Stimulated activated CD4-positive, alpha-beta T cell treated with anti-CD3 and anti-CD28 coated beads, Interleukin-2, amount 100 ng/mL, for 4 hours (primary cell): ENCODE measurements at places on chromosomes 6 and 20.

GRCh38 chr6:51778666-51779065 is 308.7 kb downstream of the PKHD1 start:
- no peak for DNase-seq

GRCh38 chr6:119832411-119832810 is 482.9 kb upstream of the MAN1A1 start:
- no peak for DNase-seq

- no peak for DNase-seq
These were observed 218.9 kb upstream of the PLCB4 start for GRCh38 chr20:8849990-8850389.

DNA sequence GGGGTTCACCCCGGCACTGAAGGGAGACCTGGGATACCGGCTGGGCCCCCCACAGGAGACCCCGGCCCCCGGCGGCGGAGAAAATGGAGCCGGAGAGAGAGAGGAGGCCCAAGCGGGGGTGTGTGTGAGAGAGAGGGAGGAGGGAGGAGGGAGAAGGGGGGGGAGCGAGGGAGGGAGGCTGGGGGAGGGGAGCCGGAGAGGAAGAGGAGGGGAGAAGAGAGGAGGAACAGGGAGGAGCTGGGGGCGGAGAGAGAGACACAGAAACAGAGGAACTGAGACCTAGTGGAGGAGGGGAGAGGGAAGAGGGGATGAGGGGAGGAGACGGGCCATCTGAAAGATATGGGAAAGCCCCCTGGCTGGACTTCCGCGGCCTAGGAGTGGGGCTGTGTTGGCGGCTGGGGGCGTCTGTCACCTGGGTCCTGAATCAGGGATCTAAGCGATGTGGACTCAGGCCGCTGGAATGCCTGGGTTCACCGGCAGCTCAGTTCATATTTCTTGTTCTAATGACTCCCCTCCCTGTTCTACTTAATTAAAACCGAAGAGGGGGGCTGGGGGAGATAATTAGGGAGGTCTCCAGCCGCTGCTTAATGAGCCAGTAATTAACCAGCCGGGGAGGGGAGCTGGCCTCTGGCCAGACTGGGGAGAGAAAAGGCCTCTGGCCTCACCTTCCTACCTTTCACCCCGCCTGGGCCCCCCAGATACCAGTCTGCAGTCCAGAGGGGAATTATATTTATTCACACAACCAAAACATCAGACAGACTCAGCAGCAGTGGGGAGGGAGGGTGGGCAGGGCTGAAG is at the start of gene PBX2:
TSS of gene PBX2 (minus strand) at position 149 of the 798 bp plus-strand sequence. CDS start 287 bp downstream, outside the sequence.
- peak; percentile 84 for DNase-seq

GRCh38 chr20:43994486-43995100 is 79.9 kb downstream of the TOX2 start:
- no peak for DNase-seq

- DNase-seq = no peak
These were observed 121.9 kb downstream of the INSM1 start for GRCh38 chr20:20489648-20490341.

DNA sequence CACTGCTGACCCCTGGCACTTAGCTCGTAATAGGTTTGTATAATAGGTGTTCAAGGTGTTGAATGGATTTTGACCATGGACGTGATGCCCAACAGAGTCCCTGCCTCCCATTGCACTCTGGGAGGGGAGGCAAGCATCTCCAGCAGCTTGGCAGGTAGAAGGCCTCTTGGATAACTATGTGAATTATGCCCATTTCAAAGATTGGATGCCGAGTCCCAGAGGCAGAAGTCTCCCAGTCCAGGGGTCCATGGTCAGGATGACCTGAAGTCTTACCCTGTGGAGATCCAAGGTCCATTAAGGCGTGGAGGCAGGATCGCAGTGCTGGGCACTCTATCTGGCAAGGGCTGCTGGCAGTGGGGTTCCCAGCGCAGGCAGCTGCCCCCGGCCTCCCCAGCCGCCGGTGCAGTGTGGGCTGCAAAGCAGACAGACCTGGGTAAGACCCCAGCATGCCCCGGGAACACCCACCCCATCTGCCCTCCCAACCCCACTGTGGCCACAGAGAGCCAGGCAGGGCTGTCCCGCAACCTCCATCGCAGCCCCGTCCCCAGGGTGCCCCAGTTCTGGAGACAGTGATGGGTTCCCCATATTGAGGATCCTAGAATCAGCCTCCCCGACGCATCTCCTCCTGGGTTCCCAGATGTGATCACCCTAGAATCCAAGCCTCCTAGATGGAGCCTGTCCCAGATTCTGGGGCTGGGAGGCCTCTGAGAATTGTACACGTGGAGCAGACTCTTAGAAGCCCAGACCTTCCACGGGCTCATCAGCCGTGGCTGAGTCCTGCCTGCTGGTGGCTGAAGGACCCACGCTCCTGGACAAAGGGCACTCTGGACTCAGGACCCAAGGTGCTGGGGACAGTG is 44.6 kb downstream of the APCDD1L start:
- DNase-seq = no peak

DNA sequence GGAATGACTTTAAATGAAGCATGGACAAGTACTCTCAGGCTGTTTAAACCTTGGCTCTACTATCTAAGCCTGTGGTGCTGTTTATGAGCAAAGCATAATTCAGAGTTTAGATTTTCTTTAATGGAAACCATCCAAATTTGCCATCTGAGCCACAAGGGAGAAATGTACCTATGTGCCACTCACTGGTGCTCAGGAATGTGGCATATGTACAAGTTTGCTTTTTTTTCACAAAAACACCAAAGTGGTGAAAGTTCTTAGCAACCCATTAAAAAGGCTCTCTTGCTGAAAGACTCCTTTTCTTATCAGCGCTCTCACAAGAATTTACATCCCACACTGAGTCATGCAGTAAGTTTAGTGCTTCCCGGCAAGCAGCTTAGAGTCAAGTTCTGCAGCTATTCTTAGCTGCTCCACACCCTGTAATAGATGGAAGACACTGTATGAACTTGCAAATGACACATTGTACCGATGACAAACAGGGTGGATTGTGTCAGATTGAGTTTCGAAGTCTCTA is 57.3 kb upstream of the MLIP start:
- DNase-seq = no peak

GRCh38 chr6:109791301-109791700 is 100.2 kb downstream of the FIG4 start:
- no peak for DNase-seq

DNA sequence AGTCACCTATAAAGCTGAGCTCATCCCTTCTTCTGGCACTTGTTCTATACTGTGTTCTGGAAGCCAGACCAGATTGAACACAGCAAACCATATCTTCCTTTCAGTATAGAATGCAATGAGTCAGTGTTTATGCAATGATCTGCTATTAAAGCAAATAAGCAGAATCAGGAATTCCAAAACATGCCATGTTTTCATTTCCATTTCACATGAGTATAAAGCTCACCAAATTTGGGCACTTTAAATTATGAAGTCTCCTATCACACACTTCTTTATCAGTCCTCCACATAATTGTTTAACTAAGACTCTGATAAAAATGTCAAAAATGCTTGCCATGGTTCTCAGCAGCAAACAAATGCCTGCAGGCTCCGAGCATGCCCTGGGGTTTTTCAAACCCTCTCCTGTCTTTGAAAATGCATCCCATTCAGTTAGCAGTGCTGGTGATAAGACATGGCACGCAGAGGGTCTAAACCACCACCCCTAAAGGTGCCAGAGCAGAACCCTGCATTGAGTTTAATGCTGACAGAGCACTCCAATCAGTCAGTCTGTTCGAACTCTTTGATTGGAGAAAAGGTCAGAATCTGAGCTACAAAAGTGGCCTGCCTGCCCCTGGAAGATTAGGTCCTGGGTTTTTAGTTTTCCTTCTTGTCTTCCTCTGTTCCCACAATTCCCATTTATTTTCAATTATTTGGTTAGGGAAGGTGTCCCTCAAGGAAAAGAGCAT is 234.1 kb downstream of the GMPR start:
- DNase-seq = no peak

- DNase-seq = no peak
These were observed 52.7 kb upstream of the STX16 start for GRCh38 chr20:58598211-58599015.

DNA sequence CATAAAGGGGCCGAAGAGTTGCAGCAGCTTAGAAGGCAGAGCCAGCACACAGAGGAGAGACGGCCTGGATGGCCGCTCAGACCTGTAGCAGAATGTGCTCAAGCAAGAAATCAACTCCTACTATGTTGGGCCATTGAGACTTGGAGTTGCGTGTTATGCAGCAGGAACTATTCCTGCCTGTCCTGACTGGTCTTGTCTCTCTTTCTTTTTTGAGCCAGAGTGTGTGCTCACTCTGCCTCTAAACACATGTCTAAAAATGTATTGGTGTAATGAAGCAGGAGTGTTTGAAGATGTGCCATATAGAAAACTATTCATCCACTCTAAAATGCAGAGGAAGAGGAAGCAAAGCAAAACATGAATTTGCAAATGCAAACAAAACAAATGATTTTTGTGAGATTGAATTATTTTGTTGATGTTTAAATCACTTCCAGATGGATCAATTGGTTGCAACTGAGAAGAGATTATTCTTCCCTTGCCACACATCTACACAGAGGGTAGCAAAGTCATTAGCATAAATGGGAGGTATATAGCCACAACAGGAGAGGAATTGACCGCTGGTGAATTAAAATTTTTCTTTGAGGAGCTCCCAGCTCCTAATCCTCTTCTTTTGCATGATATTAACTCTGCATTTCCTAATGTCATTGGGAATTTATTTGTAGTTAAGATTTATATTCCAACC is 20.4 kb upstream of the SYNJ2 start:
- no peak for DNase-seq

DNA sequence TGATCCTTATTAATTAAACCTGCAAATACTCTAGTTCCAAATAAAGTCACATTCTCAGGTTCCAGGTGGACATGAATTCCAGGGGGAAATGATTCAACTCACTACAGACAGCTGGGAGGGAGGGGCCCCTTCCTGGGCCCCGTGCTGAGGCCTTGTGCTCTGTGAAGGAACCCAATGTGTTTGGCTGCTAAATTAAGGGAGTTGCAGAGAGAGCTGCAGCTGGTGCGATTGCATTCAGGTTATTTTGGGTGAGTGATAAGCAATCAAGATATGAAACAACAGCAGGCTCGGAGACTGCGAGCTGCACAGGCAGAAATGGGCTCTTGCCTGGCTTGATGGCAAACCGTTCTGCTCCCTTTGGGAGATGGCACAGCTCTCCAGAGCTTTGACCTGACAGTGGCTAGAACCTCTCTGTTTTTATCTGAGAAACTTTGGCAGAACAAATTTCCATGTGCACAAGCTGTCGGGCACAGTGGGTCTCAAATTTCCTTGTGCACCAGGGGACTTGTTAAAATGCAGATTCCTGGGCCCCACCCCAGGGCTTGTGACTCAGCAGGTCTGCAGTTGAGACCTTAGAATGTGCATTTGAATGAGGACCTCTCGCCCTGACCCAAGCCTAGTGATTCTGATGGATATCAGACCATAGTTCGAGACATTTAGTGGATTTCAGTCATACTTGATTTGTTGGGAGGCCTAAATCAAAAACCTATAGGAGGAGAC is 9.8 kb downstream of the MAPK13 start:
- no peak for DNase-seq

- no peak for DNase-seq
These were observed 113.2 kb upstream of the TENT5A start for GRCh38 chr6:81865712-81866111.

DNA sequence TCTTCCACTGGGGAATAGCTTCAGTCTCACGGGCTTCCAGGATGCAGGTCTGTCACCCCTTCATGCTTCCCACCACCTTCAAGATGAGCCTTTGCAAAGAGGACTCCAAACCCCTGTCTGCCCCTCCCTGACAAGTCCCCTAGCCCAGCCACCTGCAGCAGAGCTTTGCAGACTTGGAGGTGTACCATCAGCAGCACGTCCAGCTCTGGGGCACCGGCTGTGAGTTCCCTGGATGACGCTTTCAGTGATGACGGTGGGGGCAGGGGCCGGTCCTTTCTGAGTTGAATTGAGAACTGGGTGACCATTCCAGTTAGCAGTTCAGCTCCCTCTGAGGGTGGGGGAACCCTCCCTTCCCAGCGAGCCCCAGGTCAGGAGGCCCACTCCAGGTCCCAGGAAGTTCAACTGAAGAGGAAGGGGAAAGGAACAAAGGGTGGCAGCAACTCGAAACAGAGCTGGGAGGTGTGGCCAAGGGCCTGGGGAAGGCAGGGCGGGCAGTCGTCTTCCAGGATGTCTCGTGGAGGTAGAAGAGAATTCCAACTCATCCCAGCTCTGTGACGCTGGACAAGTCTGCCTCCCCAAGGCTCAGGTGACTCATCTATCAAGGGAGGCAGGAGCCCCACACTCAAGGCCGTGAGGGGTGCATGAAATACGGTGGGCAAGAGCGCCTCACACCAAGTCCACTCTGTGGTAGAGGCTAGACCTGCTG is 86.0 kb downstream of the PTPN1 start:
- DNase-seq = no peak

GRCh38 chr6:159916752-159917151 is 26.0 kb downstream of the MAS1 start:
- DNase-seq = no peak

GRCh38 chr20:59499863-59500262 is 104.5 kb upstream of the PHACTR3 start:
- DNase-seq = no peak

GRCh38 chr6:34157236-34157830 is 11.4 kb upstream of the GRM4 start:
- no peak for DNase-seq

DNA sequence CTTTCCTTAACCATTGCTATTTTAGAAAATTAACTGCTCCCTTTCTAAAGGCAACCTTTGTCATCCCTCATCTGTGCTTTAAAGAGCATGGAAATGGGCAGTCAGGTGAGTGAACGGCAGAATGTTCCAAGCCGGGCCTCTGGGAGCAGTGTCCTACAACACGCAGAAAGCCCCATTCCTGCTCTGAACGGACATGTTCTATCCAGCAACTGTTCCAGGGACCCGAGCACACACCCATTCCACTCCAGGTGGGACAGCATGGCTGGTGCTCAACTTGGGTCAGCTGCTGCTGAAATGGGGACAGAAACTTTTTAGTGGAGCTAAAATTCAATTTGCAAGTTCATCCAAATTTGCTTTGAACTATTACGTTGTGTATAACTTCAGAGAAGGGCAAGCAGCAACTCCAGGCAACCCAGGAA is 26.7 kb downstream of the DIDO1 start:
- DNase-seq = no peak

GRCh38 chr6:30824698-30825097 is 59.6 kb upstream of the DDR1 start:
- no peak for DNase-seq

- DNase-seq = no peak
These were observed 53.1 kb downstream of the MAFB start for GRCh38 chr20:40635971-40636370.

GRCh38 chr6:113843500-113844073 is 13.6 kb upstream of the MARCKS start:
- DNase-seq = no peak

GRCh38 chr20:11219192-11219591 is 545.4 kb upstream of the JAG1 start:
- no peak for DNase-seq

- DNase-seq = no peak
These were observed 101.4 kb downstream of the KIF13A start for GRCh38 chr6:17885889-17886576.
